ENCODE measurements at places on chromosomes 2 and 18. TPM values are rescaled to one million over a fixed set of nuclear protein-coding genes. Genes with fewer than 3 reads are reported as not detected.

DNA sequence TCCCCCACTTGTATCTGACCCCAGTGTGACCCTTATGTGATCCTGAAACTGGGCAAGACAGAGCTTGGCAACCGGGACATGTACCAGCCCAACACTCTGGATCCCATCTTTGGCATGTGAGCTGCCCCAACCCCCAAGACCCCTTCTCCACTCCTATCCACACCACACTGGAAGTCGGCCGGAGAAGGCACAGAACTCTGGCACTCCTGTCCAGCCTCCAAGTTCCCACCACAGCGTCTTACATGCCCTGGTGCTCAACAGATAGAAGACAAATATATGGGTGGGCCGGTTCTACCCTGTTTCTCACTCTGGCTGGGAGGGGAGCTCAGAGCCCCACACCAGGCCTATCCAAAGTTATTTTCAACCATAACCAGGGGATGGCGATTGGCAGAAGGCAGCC is 40.8 kb downstream of the LMAN2L start:
- no peak for DNase-seq

- no peak for DNase-seq
Measured at GRCh38 chr2:145591109-145591809, 1071.3 kb upstream of the ZEB2 start.

DNA sequence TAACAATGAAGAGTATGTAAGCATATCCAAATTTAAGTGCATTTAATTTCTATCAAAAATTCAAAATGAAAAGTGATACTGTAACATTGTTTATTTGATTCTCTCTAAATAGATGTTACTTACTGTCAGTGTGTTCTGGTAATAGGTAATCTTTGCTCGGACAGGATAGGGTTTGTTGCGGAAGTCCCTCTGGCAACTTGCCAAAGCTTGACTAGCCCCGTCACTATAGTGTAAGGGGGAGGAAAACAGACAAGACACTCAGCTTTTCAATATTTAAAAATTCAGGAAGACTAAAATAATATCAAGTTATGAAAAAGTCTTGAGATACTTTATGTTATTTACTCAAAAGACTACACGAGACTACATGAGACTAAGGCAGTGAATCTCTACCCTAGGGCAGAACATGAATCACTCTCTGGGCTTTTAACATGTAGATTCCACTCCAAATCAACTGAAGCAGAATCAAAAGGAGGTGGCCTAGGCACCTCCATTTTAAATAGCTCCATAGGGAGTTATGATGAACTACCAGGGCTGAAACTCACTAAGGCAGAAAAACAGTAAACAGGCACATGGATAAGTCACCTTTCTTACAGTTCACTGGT is 5.9 kb downstream of the LMAN1 start:
- no peak for DNase-seq

- DNase-seq: no peak
Measured at GRCh38 chr2:236862961-236863728, 222.5 kb upstream of the COPS8 start.

The MCFD2 gene
- 121 TPM for total RNA-seq

The ALPI gene
- total RNA-seq: not detected
